Cardiac septum (tissue), 1 donor: ENCODE measurements at places on chromosomes 1 and 21. TPM values are rescaled to one million over a fixed set of nuclear protein-coding genes. Genes with fewer than 3 reads are reported as not detected.

Gene RBM34
- total RNA-seq = 48.8 TPM

Gene ARHGEF10L
- total RNA-seq = 59.8 TPM

DNA sequence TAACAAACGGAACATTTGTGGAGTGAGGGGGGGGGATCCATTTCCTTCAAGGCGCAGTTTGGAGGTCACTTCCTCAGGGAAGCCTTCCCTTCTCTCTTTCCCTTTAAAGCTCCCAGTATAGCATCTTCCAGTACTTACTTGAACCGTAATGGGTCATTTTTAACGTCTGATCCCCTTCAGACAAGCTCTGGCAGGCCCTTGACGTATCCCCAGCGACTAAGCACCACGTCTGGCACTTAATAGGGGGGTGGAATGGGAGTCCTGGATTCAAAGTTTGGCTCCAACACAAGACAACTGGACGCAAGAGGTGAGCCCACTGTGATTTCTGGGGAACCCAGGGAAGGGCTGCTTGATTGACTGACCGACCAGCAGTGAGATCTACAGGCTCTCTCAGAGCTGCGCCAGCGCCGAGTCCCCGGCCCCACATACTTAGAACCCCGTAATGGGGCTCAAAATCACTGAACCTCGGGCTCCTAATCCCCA is 441 bp downstream of the YARS1 start:
- DNase-seq = no peak

GRCh38 chr1:6783221-6783620 is 2.0 kb upstream of the CAMTA1 start:
- DNase-seq = no peak

Gene NTMT2
- 2.0 TPM for total RNA-seq

- no peak for DNase-seq
These were observed 558.4 kb downstream of the LMO4 start for GRCh38 chr1:87887100-87887499.

Gene FALEC
- total RNA-seq = 0.46 TPM

- no peak for DNase-seq
These were observed 594.7 kb downstream of the ADGRL2 start for GRCh38 chr1:82395440-82395839.

DNA sequence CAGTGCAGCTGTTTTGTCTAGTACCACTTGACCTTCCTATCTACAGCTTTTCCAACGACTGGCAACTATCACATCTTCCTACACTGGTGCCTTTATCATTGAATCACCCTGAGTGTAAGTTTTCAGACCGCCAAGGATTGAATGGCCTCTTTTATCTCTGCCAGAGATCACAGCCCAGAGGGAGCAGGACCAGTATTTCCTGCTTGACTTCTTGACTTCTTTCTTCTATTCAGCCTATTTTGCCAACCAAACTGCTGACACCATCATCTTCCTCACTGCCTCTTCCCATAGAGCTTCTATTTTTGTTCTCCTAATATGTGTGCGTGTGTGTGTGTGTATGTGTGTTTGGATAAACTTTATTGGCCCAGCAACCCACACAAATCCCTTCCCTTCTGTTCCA is 53.8 kb downstream of the SERBP1 start:
- DNase-seq = no peak

GRCh38 chr1:60891765-60892164 is 190.6 kb upstream of the NFIA start:
- no peak for DNase-seq

DNA sequence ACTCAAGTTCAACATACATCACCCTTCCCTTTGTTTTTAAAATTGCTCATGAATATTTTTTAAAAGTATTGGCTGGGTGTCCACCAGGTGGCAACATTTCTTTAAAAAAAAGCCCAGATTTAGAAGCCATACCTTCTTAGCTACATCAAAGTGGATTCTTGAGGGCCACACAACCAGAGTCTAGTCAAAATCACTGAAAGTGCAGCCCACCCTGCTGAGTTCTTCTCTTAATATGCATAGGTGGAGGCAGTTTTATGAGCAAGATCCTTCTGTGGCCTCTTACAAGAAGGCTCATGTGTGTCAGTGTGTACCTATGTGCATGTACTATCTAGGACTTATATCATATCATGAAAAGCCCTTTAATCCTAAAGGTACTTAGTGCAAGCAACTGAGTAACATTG is 16.9 kb upstream of the GNG12 start:
- DNase-seq = no peak

DNA sequence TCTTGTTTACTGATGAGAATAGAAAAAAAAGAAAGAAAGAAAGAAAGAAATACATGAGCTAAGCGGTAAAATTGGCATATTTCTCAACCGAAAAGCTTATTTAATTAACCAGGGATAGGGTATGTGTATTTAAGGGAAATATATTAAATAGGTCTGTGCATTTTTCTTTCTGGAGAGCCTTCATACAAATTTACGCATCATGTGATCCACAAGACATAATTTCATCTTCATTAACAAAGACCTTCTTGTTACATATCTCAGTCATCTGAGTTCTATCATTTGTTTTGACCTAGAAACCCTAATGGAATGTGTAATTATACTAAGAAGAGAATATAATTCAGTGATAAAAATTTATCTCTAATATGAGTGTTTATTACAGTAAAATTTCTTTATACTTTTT is 37.2 kb downstream of the CFH start:
- DNase-seq = no peak

GRCh38 chr1:223704921-223705878 is 7.1 kb upstream of the CAPN2 start:
- DNase-seq = no peak

GRCh38 chr1:153842006-153842471 is 66.8 kb downstream of the SLC27A3 start:
- DNase-seq = no peak

Gene ADAM30
- total RNA-seq = 0.11 TPM

DNA sequence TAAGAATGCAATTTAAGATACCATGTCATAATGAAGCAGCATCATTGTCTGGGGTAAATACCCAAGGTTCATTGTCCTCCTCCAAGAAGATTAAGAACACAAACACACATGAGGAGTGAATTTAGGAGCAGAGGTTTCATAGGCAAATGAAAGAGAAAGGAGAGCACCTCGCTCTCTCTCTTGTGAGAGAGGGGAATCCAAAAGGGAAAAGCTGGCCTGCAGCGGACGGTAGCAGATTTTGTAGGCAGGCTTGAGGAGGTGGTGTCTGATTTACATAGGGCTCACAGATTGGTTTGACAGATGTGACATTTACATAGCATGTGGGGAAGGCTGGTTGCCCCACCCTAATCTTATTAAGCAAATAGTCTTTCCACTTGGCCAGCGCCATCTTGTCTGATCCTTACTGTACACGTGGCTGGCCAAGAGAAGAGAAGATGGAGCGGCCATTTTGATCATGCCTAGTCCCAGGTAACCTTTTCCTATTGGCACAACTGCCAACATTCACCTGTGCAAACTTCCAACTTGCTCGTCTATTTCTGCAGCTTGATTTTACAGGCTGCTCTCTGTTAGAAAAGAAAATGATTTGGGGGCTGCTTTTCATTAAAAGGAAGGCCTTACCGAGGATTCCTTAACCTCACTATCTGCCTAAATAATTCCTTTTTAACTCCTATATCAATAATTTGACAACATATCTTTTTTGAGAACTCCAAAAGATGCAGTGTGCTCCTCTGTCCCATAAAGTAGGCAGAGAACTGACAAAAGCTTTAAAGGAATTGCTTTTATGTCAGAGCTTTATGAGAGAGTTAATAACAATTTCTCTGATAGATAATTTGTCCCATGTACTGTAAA is 16.0 kb upstream of the LRRC7 start:
- DNase-seq = no peak

Gene TOR1AIP1
- total RNA-seq = 34.4 TPM

Gene TPTE
- total RNA-seq = not detected

Gene CFHR1
- not detected for total RNA-seq

Gene ALX3
- total RNA-seq = 0.22 TPM

Gene PODN
- total RNA-seq = 19.4 TPM

Gene GJA8
- total RNA-seq = not detected

DNA sequence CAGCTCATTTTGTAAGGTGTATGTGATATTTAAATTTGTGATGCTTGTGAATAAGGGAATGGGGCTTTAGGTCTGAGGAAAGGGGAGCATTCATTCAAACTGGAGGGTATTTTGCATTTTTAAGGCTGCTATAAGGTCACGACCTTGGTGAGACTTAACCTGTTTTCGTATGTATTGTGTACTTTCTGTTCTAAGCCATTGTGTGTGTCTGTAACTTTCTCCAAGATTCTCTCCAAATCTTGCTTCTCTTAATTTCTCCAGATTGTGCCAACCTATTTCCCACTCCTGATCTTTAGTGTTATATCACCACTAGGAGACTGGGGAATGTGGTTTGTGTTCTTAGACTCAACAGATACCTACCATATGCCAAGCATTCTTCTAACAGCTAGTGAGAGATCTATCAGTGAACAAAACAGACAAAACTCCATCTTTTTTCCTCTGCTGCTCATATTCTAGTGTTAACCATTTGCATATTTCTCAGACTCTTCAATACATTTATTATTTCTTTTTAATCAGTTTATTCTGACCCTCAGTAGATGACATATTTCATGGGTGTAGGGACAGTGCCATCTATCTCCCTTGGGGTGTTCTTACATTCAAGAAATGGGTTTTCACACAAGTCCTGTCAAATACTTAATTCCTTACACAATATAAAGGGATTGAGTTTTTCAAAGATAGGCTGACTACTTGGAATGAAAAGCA is 27.5 kb downstream of the ATP1B1 start:
- DNase-seq = no peak

DNA sequence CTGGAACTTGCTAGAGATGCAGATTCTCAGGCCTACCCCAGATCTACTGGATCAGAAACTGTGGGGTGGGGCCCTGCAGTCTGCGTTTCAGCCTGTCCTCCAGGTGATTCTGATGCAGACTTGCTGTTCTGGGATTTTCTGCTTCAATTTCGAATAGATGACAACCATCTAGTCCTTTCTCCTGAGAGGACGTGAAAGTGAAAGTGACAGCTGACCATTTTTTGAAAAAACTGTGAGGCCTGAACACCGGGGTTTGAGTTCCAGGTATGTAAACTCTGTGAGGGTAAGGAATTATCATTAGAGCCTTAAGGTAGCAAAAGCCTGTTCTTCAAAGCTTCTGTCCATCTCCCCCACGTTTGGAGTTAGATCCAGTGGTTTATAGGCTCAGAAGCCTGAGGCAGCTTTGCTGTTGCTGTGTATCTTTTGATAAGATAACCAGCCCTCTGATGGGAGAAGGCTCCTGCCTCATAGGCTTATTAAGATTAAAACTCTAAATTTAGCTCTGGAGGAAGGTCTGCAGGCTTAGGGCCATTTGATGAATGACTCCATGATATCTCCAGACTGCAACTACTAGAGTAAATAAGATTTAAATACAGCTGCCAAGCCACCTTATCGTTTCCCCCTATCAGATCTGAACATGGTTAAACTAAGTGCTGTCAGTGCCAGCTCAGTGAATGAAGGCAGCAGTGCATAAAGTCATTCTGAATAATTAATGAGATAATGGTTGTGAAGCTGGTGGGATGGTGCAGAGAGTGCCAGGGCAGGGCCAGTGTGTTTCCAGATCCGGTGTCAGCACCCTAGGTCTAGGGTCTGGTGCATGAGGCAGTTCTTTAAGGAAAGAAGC is 335.2 kb downstream of the HHAT start:
- DNase-seq = no peak

GRCh38 chr1:32695098-32695904 is 7.3 kb downstream of the SYNC start:
- DNase-seq = peak; percentile 63

DNA sequence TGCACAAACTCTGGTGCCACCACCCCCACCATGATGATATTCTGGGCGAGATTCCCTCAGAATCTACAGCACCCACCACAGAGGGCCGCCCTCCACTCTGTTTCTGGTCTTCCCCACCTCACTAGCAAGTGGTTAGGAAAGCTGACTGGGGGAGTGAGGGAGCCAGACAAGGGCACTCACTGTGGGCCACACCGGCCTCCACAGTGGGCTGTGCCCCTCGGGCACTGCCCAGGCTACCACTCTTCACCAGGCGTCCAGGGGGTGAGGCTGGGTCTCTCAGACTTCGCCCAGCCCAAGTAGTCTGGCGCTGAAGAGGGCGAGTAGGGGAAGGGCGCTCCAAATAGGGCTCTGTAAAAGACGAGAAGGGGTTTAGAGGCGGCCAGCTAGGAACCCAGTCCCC is 11.2 kb upstream of the GATAD2B start:
- no peak for DNase-seq

GRCh38 chr1:235831148-235831547 is 35.6 kb downstream of the LYST start:
- DNase-seq = no peak

- DNase-seq = no peak
These were observed 7.3 kb upstream of the LRRC71 start for GRCh38 chr1:156912861-156913808.

- DNase-seq = no peak
These were observed 94.3 kb downstream of the RGS2 start for GRCh38 chr1:192903142-192903541.

DNA sequence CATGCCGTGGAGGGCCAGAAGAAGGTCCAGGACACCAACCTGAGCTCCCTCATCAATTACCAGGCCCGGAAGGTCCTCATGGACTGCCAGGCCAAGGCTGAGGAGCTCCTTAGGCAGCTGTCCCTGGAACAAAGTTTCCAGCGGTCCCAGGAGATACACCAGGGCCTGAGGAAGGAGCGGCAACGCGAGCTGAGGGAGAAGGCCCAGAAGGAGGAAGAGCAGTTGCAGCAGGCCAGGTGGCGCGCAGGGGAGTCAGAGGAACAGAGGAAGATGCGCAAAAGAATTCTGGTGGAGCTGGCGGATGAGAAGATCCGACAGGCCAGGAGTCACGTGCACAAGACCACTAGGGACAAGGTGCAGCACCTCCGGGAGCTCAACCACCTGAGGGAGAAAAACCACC is 1.5 kb downstream of the CCDC185 start:
- no peak for DNase-seq
